Head of caudate nucleus (tissue), 42 donors: ENCODE measurements at places on chromosomes 1 and 21.

- no peak for DNase-seq
These were observed 28.2 kb upstream of the CTSK start for GRCh38 chr1:150836129-150836773.

DNA sequence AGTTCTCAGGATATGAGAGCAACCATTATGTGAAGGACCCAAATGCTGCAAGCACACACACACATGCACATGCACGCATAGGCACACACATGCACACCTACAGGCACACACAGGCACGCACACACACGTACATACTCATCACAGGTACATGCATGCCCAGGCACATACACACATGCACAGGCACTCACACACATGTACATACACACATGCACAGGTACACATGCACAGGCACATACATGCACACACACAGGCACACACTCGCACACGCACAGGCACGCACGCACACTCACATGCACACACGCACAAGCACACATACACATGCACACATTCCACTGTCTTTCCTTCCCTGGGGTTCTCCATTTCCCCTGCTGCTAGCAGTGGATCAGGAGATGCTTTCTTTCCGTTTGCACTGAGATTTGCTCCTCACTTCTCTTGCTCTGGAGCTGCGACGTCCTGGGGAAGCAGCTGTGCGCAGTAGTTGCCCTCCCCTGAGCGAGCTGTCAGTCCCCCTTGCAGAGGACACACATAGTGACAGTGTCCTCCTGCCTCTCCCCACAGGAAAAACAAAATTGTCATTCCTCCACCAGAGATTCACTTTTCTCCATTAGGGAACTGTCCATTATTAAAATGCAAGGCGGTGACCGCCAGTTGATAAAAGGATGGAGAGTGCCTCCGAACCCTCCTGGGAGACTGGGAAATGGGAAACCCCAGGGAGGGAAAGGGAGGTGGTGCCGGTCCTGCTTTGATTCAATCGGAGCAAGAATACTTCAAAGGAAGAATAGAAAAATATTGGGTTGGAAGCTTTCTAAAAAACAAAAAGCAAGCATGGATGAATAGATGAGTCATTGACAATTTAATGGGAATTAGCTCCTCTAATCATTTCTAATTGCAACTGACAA is 69.5 kb downstream of the WDR4 start:
- no peak for DNase-seq

- DNase-seq: no peak
These were observed 272.2 kb downstream of the NPHP4 start for GRCh38 chr1:5720045-5720444.

GRCh38 chr1:5921129-5921528 is 71.1 kb downstream of the NPHP4 start:
- no peak for DNase-seq

- DNase-seq: no peak
These were observed 143.9 kb downstream of the HS2ST1 start for GRCh38 chr1:87058343-87058649.

- DNase-seq: no peak
These were observed 898 bp downstream of the LDLRAP1 start for GRCh38 chr1:25544243-25544764.

- no peak for DNase-seq
These were observed 2.3 kb upstream of the PLA2G2A start for GRCh38 chr1:19981507-19982312.

- DNase-seq: no peak
These were observed 204.9 kb downstream of the KCNJ6 start for GRCh38 chr21:37711286-37711829.

DNA sequence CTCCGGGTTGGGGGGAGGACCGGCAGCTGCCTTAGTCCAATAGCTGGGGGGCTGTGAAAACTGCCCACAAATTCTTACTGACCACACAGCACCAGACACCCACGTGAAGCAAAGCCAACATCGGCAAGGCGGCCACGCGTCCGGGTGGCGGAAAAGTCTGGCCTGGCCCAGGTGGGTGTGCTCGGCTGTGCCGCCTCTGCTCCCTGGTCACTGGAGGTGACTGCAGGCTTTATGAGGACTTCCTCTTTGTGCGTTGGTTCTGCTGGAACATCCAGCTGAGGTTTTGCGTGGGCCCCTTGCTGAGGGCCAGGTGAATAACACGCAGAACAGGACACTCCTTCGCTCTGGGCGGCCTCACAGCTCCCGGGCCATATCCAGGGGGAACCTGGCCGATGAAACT is 35.4 kb downstream of the FAAP20 start:
- no peak for DNase-seq

- no peak for DNase-seq
These were observed 408.1 kb upstream of the ADGRL2 start for GRCh38 chr1:81392526-81393226.

- DNase-seq: peak; percentile 60
These were observed 1.4 kb downstream of the NCAM2 start for GRCh38 chr21:20999659-21000058.

GRCh38 chr1:187718527-187718926 is 889.8 kb downstream of the PLA2G4A start:
- no peak for DNase-seq

- DNase-seq: no peak
These were observed 302.0 kb downstream of the SIPA1L2 start for GRCh38 chr1:232327899-232328298.

GRCh38 chr21:40839521-40839920 is 7.4 kb downstream of the DSCAM start:
- no peak for DNase-seq

- DNase-seq: no peak
These were observed 37.0 kb upstream of the ATP6V1G3 start for GRCh38 chr1:198577444-198577843.

- DNase-seq: no peak
These were observed 96.2 kb downstream of the BEND5 start for GRCh38 chr1:48680411-48681035.

GRCh38 chr1:92201973-92202372 is 15.7 kb upstream of the C1orf146 start:
- no peak for DNase-seq

DNA sequence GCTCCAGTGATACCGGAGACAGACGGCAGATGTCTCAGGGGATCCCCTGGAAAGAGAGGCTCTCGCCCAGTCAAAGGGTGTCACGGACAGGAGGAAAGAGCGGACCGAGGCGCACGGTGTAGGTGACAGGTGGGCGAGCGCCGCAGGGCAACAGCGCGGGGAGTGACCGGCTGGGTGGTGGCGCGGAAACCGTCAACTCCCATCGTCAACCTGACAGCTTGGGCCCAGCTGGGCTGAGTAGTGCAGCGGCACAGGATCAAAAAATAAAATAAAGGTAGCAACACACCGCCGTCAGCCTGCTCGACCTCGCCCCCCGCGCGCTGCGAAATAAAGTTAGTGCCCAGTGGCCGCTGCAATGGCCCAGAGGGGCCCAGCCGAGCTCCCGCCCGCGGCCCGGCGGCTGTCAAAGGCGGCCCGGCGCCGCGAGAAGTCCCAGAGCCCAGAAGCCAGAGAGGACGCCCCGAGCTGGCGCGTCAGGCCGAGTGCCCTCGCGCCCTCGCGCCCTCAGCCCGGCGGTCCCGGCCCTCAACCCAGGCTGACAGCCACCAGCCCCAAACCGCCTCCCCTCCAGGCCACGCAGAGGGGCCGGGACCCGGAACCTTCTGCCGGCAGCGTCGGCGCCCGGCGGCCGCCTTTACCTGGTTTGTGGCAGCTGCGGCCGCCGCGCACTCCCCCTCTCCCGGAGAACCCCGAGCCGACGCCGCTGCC is at the start of gene LYST:
Gene LYST (minus strand): TSS at position 702 of the 708 bp plus-strand sequence. CDS start 36,489 bp downstream, outside the sequence.
- peak; percentile 56 for DNase-seq

DNA sequence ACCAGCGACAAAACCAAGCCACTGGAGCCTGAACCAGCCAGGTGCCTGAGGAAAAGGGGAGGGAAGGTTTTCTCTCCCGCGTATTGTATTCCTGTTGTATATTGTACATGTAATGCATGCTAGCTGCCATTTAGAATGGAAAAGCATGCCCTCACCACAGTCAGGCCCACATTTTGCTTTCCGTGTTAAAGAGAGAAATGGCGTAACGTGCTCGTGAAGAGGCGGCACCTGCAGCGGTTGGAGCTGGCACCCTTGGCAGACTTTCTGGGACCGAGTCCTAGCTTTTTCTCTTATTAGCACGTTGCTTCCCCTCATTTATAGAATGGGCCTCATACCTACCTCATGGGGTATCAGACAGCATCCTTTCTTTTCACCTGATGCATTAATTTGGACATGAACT is 135.3 kb upstream of the IRF2BP2 start:
- peak; percentile 21 for DNase-seq

- no peak for DNase-seq
These were observed 15.9 kb upstream of the MUTYH start for GRCh38 chr1:45356186-45356585.

GRCh38 chr1:29360768-29361167 is 124.4 kb downstream of the PTPRU start:
- no peak for DNase-seq

DNA sequence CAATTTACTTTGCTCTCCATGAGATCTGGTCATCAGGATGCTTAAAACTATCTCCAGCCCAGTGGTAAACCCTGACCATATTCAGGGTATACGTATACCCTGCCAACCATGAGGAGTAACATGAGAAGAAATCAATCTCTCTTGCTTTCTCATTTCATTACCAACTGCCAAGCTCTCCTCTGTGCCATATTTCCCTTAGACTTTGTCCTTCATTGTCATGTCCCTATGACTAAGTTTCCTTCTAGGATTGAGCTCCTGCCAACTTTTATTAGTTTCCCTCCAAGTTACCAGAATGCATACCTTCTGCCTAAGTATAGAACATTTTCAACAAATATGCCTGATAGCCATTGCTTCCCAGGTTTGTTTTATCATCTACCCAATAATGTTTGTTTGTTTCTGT is 1113.9 kb upstream of the B3GALT2 start:
- DNase-seq: no peak

DNA sequence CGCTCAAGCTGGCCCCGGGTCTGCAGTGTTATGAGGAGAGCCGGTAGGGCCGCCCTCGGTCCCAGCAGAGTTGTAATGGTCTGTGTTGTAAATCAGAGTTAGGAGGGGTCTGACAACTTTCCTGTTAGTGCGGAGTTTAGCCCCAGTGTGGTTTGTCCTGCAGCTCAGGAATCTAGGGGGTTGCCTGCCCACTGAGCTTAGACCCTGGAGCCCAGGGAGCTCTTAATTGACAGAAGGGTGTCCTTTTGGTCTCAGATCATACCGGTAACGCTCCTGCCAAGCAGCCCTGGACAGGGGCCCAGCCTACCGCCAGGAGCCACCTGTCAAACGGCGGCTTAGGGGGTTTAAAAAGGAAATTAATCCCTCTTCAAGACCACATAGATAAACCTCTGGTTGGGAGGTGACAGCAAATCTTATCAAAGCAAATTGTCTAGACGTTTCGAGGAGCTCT is 164.4 kb downstream of the DYRK1A start:
- no peak for DNase-seq

GRCh38 chr21:33434770-33435360 is 31.7 kb downstream of the IFNGR2 start:
- no peak for DNase-seq

DNA sequence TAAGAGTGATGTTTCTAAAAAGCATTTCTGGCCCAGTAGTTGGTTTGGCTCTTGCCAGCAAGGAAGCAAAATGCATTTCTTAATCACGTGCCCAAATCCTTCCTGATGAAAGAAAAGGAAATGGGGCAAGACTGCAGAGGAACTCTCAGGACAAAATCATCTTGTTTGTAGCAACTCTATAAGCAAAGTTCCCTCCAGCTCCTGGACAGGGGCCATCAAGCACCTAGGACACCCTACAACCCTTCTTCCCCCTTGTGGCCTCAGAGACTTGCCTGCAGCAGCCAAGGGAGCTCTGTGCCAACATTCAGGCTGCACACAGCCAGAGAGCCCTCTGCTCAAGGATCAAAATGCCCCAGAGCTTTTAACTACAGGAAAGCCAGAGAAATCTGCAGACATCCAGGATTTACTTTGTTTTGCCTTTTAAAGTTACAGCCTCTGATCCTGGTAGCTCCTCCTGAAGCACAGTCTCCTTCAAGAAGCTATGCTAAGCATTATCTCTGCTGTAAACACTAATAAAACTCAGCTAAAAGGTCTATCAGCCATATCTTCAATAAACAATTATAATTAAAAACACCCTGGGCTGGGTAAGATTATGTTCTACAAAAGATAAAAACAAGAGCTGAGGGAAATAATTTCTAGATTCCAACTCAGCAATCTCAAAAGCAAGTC is 105.0 kb downstream of the KIAA0319L start:
- DNase-seq: peak; percentile 55

GRCh38 chr1:209490013-209490412 is 93.5 kb upstream of the CAMK1G start:
- DNase-seq: no peak

GRCh38 chr1:201655243-201655642 is 116.3 kb downstream of the NAV1 start:
- DNase-seq: no peak

DNA sequence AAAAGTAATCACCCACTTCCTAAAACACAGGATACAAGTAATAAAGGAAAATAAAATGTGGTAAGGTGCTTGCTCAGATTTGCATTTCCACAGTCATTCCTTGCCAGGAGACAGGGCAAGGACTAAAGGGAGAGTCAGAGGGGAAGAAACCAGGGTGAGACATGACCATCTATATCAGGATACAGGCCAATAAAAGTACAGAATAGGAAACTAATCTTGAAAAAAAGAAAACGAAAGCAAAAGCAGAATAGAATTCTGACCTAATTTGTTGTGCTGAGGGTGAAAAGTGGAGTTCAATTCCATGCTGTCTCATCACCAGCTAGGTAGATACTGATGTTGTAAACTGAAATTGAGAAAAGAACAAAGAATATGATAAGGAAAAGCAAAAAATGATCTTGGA is 27.3 kb downstream of the JMJD4 start:
- DNase-seq: no peak

DNA sequence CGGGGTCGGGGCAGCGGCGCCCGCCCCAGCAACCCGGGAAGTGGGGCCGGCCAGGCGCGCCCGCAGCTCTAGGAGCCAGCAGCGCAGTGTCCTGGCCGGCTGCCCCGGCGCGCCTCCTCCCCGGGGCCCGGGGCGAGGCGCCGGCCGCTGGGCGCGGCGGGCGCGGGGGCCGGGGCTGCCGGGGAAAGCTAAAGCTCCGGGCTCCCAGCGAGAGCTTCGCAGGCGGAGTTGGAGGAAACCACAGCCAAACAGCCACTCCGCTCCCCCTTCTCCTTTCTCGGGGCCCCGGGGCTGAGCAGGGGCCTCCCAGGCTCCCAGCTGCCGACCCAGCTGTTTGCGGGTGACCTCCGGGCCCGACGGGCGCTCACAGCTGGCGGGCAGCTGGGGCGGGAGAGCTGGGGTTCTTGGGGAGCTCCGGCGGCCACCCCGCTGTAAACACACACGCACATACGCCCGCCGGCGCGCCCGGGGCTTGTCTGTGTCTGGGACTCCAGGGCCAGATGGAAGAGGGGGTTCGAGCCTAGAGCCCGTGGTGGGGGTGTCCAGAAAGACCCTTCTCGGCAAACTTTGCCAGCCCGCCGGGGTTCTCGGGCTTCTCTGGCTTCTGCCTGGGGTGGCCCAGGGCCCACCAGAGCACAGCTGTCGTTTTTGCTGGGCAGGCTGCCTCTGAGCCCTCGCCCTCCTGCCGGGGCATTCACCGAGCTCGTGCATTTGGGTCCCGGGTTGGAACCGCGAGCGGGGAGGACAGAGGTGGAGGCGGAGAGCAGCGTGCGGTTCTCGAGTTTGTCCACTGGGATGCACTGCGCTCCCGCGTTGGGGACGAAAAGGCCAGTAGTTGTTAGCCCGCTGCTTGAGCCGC is 1.5 kb downstream of the AJAP1 start:
- DNase-seq: peak; percentile 95

GRCh38 chr21:45160198-45160597 is 85.8 kb downstream of the ADARB1 start:
- DNase-seq: no peak

- DNase-seq: peak; percentile 10
These were observed 50.0 kb downstream of the TBCE start for GRCh38 chr1:235417086-235417697.
